PC-9 (cell line): ENCODE measurements at places on chromosomes 5 and 9. TPM values are rescaled to one million over a fixed set of nuclear protein-coding genes. Genes with fewer than 3 reads are reported as not detected.

The SEMA6A gene
- total RNA-seq: not detected in 2 replicates

The SLC1A3 gene
- 0.24 TPM in 1 of 2 replicates, not detected in the other for total RNA-seq

The SLC26A2 gene
- total RNA-seq: 10.2 and 13.5 TPM in 2 replicates

The FGD3 gene
- total RNA-seq: 84.9 and 89.0 TPM in 2 replicates

The WDR38 gene
- total RNA-seq: not detected in 2 replicates

The ENHO gene
- total RNA-seq: not detected in 2 replicates

The RNF44 gene
- total RNA-seq: 87.4 and 94.2 TPM in 2 replicates

The PLEKHG4B gene
- total RNA-seq: not detected in 2 replicates

The HAPLN1 gene
- total RNA-seq: not detected in 2 replicates

The ISL1 gene
- total RNA-seq: not detected in 2 replicates

The ENC1 gene
- total RNA-seq: 38.8 and 53.6 TPM in 2 replicates

The TMEM252 gene
- total RNA-seq: not detected in 2 replicates

The PCDHB16 gene
- not detected in 2 replicates for total RNA-seq

The PCDHA10 gene
- not detected in 2 replicates for total RNA-seq

The BHMT gene
- total RNA-seq: not detected in 2 replicates

The DNAJB5 gene
- total RNA-seq: 0.79 and 0.98 TPM in 2 replicates

The HTR1A gene
- total RNA-seq: not detected in 2 replicates

The SIGMAR1 gene
- 55.8 and 57.9 TPM in 2 replicates for total RNA-seq

The MUSK gene
- not detected in 2 replicates for total RNA-seq

The S100Z gene
- not detected in 2 replicates for total RNA-seq

The LCP2 gene
- not detected in 2 replicates for total RNA-seq

The ARSI gene
- 2.6 and 3.2 TPM in 2 replicates for total RNA-seq

The SLC6A18 gene
- total RNA-seq: not detected in 2 replicates

The OR1K1 gene
- total RNA-seq: not detected in 2 replicates

The FASTKD3 gene
- 17.6 and 20.6 TPM in 2 replicates for total RNA-seq

The SCGB3A1 gene
- total RNA-seq: not detected in 2 replicates

The GPRIN1 gene
- total RNA-seq: 7.2 and 11.0 TPM in 2 replicates

The PPP3R2 gene
- total RNA-seq: not detected in 2 replicates

The GNA14 gene
- 1.1 and 1.3 TPM in 2 replicates for total RNA-seq

The HAVCR1 gene
- total RNA-seq: not detected in 2 replicates

The FAXDC2 gene
- total RNA-seq: 0.70 and 0.73 TPM in 2 replicates

The CDKN2B-AS1 gene
- total RNA-seq: 11.6 and 12.5 TPM in 2 replicates

The COL27A1 gene
- 0.39 and 0.83 TPM in 2 replicates for total RNA-seq

The C9orf50 gene
- 0.38 TPM in 1 of 2 replicates, not detected in the other for total RNA-seq

The CYSRT1 gene
- 9.0 and 15.2 TPM in 2 replicates for total RNA-seq

The PKN3 gene
- 5.5 and 9.1 TPM in 2 replicates for total RNA-seq

The LRRC70 gene
- 0.98 and 1.1 TPM in 2 replicates for total RNA-seq

The SPATA31E1 gene
- total RNA-seq: not detected in 2 replicates

The PDE8B gene
- total RNA-seq: 1.7 and 1.8 TPM in 2 replicates

The KLF9 gene
- 7.0 and 9.2 TPM in 2 replicates for total RNA-seq

The PRDM9 gene
- not detected in 2 replicates for total RNA-seq

The DMRT3 gene
- not detected in 2 replicates for total RNA-seq

The NSUN2 gene
- 148 and 155 TPM in 2 replicates for total RNA-seq
